Ovary (tissue), 10 donors: ENCODE measurements at places on chromosomes 5 and 9.

- peak; percentile 84 for DNase-seq
Observed at GRCh38 chr9:127561491-127562278, 50.4 kb upstream of the STXBP1 start.

GRCh38 chr5:74945561-74946165 lies 79.5 kb upstream of the FAM169A start:
- no peak for DNase-seq

DNA sequence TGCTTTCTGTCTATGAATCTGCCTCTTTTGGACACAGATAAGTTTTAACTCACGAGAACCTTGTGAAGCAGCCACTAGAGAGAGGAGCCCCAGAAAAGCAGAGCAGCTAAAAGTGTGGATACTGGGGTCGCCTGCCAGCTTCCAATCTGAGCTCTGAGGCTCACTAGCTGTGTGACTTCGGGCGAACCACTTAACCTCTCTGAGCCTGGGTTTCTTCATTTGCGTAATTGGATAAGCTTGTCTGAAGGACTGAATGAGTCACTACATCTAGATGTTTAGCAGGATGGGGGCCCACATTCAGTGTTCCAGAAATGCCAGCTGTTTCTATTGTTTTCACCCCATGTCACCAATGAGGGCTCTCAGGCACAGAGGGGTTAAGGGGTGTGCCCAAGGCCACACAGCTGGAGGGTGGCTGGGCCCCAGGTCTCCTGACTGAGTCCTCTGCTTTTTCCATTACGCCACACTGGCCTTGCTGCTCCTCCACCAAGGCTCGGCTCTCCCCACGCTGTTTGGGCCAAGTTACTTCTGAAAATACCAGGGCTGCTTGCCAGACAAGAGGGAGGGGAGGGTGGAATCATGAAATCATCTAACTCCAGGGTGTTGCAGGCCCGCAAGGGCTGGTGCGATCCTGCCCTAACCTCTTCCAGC lies 36.2 kb downstream of the SH3PXD2B start:
- DNase-seq, result peak; percentile 93

DNA sequence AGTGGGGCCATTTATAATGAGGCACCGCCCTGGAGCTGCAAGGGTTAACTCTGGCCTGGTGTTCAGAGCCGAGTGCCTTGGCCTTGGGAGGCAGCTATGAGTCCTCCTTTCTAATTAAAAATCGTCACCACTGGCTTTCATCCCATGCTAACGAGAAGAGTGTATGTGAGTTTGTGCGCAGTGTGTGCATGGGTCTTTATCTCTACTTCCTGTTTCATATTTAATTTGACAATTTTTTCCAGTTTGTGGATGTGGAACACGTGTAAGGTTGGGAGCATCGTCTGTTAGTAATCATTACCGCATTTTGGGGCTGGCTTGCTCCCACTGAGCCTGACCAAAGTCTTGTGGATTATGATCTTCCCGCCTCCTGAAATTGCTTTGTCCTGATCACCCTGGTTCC lies 76.4 kb downstream of the NDFIP1 start:
- DNase-seq, result no peak

GRCh38 chr9:122213589-122214413 lies 15.0 kb downstream of the LHX6 start:
- peak; percentile 32 for DNase-seq

DNA sequence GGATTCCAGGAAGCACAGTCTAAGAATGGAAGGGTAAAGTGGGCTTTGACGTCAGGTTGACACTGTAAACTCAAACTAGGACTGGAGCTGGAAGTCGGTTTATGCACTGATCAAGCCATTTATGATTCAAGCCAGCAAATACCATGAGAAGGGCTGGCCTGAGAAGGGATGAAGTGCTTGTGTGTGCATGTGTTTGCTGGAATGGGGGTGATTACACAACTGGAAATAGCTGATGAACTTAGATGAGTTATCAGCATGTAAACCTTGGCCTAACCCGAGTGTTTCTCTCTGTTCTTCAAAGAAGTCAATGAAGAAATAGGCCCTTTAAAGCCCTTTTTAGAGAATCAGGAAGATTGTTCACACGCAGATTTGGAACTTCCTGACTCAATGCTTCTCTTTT lies 287.6 kb downstream of the RFX3 start:
- no peak for DNase-seq

DNA sequence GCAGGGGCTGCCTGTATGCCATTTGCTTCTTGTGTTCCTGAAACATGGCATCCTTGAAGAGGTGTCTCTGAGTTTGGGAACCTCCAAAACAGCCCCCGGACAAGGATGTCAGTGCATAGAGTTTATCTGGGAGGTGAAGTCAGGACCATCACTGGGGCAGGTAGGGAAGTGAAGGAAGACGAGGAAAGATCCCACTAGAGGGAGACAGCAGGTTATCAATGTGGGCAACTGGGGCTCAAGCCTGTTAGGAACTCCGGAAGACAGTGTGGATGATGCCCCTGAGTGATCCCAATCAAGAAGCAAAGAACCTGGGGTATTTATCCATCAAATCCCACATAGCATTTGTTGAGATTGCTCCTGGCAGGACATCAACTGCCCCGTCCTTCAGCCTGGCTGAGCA lies 233.1 kb downstream of the AGTPBP1 start:
- no peak for DNase-seq

DNA sequence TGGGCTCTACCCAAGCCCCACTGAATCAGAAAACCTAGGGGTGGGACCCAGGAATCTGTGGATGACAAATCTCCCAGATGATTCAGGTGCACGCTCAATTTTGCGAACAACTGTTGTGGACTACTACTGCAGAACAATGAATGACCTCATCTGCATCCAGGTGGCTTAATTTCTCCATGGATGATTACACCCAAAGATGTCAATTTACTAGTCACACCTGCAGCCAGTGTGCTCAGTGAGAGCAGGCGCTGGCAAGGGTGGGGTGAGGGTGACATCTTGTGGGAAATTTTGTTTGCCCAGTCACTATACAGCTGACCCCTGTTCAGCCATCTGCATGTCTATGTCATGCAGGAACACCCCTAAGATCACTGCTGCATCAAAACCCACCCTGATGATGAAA lies 118.2 kb downstream of the ENTREP1 start:
- DNase-seq, result no peak

DNA sequence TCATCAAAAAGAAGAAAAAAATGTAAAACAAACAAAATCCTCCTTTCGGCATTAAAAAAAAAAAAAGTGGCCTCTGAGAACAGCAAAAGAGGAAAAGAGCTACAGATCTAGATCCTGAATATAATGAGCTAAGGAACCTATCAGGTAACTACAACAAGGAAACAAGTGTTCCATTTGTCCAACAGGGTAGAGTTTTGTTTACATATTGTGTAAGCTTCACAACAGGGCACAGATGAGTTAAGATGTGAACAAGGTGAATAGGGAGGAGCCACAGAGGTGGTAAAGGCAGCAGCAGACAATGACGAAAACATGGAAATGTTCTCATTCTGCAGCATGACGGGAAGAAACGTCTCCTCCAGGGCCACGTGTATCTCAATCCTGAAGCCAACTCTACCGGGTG lies 14.4 kb downstream of the ELP1 start:
- no peak for DNase-seq

DNA sequence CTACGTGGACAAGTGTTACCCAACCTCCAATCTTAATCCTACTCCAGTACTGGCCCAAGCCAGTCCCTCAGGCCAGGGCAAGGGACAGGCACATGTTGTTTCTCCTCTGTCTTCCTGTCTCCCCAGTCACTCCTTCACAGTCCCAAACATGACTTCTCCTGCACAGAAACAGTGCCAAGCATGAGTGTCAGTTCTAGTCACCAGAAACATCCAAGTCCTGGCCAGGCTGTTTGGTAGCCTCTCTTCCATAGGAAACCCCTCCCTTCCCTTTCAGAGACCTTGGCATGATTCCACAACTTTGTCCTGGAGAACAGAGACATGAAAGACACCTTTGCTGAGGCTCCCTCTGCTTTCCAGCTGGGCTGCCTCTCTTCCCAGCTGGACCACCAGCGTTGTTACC lies 56.2 kb upstream of the SLC2A8 start:
- no peak for DNase-seq

DNA sequence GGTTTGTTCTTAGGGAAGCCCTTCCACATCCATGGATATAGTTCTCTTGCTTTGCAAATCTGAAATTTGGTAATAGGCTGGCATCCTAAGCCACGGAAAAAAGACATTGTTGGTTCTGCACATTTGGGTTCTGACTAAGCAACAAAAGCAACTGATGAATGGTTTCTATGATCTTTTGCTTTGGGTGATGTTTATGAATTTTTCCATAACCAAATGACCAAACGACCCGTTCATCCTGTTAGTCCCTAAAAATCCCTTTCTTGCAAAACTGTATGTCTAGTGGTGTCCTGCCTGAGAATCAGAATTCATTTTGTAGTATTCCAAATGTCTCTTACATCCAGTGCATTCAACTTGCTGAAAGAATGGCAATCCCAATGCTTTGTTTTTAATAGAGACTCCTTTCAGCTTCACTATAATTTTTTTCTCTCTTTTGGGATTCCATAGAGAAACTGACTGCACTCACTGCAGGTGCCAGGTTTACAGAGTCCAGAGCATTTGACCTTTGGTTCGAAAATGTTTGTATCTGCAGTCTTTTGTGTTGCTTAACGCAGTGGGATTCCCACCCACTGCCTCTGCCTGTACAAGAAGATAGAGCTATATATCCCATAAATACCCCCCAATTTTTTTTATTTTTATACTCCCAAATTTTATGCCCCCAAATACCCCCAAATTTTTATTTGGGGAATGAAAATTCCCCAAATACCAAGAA lies 4.7 kb downstream of the SPTAN1 start:
- no peak for DNase-seq

DNA sequence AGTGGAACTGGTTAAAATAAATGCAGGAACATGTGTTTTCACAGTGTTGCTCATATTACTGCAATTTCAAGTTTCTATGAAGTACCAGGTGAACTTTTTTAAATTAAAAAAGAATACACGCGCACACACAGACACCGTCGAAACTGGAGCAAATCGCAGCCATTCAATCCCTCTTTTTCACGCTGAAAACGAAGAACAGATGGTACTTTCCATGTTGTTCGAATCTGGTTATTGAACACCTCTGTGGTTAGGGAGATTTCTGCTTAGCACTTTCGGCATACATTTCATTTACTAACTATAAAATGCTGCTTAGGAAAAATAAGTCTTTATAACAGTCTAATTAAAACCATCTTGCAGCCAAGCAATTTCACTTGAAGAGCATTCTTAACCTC lies 6.8 kb downstream of the ZNF608 start:
- DNase-seq, result no peak

- DNase-seq, result no peak
Observed at GRCh38 chr9:77714077-77714549, 66.0 kb upstream of the GNA14 start.

- no peak for DNase-seq
Observed at GRCh38 chr5:31741496-31741895, 102.6 kb downstream of the PDZD2 start.

GRCh38 chr9:35891646-35892045 lies 14.4 kb upstream of the HRCT1 start:
- no peak for DNase-seq

DNA sequence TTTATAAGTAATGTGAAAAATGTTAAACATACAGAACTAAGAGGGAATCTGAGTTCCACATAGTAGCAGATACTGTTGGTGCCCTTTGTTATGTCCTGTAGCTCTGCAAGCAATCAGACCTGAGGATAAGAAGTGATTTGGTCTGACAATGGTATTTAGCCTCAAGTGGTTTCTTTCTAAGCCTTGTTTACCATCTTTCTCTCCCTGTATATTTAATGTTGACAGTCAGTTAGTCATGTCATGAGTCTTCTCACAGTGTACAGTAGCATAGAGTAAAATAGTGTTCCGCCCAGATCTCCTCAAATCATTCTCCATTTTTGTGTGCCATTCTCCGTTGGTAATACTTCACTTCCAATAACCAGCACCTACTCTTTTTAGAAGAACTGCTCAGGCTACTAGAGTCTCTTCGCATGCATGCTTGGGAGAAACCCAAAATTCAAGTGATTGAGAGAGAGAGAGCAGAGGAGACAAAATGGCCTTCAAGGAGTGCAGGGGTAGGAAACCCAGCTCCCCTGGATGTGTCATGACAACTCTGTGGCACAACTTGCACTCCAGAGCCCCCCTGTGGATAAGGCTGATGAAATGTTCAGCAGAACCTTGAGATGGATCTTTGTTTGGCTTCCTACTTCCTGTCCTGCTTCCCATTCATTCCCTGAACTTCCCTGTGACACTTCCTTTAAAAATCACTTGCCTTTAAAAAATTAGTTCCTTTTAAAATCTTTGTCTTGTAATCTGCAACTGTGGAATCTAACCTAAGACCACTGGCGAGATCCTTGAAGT lies 129.2 kb upstream of the FST start:
- DNase-seq, result no peak

GRCh38 chr5:87137283-87137682 lies 130.4 kb upstream of the RASA1 start:
- no peak for DNase-seq

GRCh38 chr9:136535070-136535469 lies 10.8 kb downstream of the NOTCH1 start:
- no peak for DNase-seq

DNA sequence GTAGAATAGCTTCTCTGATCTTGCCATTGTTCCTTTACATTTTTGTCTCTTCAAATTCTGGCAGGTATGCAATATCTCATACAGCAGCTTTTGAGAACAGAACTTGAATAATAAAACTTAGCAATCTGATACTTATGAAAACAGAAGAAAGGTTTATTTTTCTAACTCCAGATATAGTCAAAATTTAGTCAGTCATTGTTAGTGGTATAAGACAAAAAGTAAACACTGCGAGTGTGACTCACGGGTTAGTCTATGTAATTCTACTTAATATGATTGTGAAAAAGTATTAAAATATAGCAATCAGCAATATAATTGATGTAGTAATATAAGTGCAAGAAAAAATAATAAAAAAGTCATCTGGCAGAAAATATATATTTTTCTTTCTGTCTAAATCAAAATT lies 910.4 kb downstream of the DNAH5 start:
- no peak for DNase-seq

DNA sequence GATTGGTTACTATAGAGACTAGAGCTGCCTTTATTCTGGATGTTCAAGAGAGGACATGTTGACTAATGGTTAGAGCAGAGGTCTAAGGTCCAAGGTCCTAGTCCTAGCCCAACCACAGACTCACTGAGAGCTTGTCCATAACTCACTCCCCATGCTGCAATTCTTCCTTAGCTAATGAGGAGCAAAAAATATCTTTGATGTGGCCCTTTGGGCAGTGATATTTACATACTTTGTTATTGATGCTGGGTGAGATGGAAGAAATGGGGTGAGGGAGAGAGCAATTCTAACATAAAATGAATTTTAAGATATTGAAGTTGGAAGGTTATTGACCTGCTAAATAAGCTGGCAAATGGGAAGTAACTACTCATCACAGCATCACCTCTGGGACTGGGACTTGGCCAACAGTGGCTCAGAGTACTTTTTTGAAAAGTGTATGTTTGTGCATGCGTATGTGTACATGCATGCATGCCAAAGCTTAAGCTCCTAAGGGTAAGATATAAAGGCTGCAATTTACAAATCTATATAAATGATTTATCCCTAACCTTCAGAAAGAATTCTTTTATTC lies 58.0 kb upstream of the ANKRD55 start:
- no peak for DNase-seq

- peak; percentile 38 for DNase-seq
Observed at GRCh38 chr5:97629276-97629675, 446.2 kb upstream of the RIOK2 start.
